ENCODE measurements at places on chromosomes 1 and 21.
A peak's percentile ranks its signal among the peaks of the same experiment; 100 is the strongest.

DNA sequence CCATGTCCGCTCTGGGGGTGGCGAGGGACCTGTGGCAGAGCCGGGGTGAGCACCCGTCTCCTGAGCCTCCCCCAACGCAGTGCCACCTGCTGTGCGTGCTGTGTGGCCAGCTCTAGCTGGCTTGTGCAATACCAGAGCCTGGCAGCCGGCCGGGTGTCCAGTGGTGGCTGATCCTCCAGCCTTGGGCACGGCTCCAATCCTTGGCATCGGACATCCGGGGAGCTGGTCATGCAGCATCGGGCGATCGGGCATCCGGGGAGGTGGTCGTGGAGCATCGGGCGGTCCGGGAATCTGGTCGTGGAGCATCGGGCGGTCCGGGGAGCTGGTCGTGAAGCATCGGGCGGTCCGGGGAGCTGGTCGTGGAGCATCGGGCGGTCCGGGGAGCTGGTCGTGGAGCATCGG is 8.1 kb downstream of the SLX9 start:
- no peak for DNase-seq
- no peaks in the 10 kb centered on the region for H3K27me3 ChIP-seq
- H3K36me3 ChIP-seq: peaks cover 3% of the 10 kb centered on the region
- no peak overlapping the region for H3K27ac ChIP-seq
- H3K4me1 ChIP-seq: peaks cover 4% of the 10 kb centered on the region

DNA sequence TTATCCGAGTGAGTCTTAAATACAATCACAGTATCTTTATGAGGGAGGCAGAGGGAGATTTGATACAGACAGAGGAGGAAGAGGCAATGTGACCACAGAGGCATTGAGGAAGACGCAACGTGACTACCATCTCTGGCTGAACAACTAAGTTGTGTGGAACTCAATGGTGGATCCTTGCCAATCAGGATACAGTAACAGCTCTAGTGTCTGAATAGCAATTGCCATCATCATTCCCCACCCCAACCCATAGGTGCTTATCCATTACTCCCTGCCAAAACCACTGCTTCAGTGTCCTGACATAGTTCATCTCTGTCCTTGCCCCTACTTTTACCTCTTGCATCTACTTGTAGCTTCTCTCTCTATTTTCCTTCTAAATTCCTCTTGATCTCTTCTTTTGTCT is 20.5 kb upstream of the RHBDL2 start:
- no peaks in the 10 kb centered on the region for H3K4me1 ChIP-seq
- H3K4me3 ChIP-seq: no peak overlapping the region
- H3K36me3 ChIP-seq: no peaks in the 10 kb centered on the region
- H3K27me3 ChIP-seq: no peaks in the 10 kb centered on the region

DNA sequence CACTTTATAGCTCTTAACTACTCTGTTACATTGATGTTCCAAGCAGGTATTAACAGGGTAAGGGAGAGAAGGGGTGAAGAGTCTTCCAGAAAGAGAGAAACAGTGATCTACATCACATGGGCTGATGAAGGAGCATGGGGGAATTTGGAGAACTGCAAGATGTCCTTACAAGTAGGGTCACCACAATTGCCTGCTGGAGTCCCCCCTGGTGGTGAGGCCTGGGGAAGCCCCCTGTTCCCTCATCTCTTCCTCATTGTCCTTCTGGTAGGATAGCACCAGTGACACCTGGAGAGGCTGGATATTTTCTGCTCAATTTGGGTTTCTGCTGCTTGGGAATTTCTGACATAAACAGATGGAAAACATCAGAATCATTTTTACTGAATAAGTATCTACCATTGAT is 126.6 kb downstream of the RUNX1 start:
- no peaks in the 10 kb centered on the region for H3K4me1 ChIP-seq
- no peaks in the 10 kb centered on the region for H3K27me3 ChIP-seq
- no peak for DNase-seq
- no peak overlapping the region for H3K27ac ChIP-seq
- H3K36me3 ChIP-seq: no peaks in the 10 kb centered on the region

GRCh38 chr1:156291226-156292061 is 4.0 kb downstream of the GLMP start:
- no peaks in the 10 kb centered on the region for H3K27me3 ChIP-seq
- H3K4me1 ChIP-seq: no peaks in the 10 kb centered on the region
- H3K36me3 ChIP-seq: no peaks in the 10 kb centered on the region
- H3K4me3 ChIP-seq: peak overlapping the region; percentile 40

- H3K4me1 ChIP-seq: no peaks in the 10 kb centered on the region
- H3K4me3 ChIP-seq: no peak overlapping the region
- no peaks in the 10 kb centered on the region for H3K36me3 ChIP-seq
- no peak overlapping the region for H3K27ac ChIP-seq
- DNase-seq: no peak
These were observed 13.2 kb upstream of the SLC41A1 start for GRCh38 chr1:205826016-205826806.

GRCh38 chr1:110070671-110071242 is at the start of gene ALX3:
ALX3 (minus strand) TSS chr1:110070672; CDS start chr1:110070612, 60 bp downstream.
- no peak within 1 kb of the TSS for H3K27ac ChIP-seq
- no peaks in the 10 kb centered on the region for H3K36me3 ChIP-seq
- DNase-seq: no peak
- no peaks in the 10 kb centered on the region for H3K4me1 ChIP-seq

- H3K36me3 ChIP-seq: no peaks in the 10 kb centered on the region
- peak; percentile 90 for DNase-seq
- H3K4me1 ChIP-seq: peaks cover 4% of the 10 kb centered on the region
- H3K27me3 ChIP-seq: no peaks in the 10 kb centered on the region
- H3K27ac ChIP-seq: peak overlapping the region; percentile 96
These were observed 19.5 kb upstream of the ADAR start for GRCh38 chr1:154627257-154628120.

DNA sequence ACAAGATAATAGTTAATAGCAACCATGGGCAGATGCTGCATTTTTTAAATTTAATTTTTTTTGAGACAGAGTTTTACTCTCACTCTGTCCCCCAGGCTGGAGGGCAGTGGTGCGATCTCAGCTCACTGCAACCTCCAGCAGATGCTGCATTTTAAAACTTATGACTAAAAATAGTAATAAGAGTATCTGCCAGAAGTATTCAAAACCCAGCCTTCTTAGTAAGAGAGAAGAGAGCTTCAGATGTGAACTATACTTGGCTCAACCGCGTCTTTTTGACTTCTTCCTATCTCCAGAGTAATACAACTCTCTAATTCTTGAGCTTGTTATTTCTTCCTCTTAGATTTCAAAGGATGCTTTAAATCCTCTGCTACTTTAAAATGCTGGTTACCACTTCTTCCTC is 4.6 kb downstream of the RPS27 start:
- no peak overlapping the region for H3K27ac ChIP-seq
- peaks cover 5% of the 10 kb centered on the region for H3K4me1 ChIP-seq
- no peak overlapping the region for H3K4me3 ChIP-seq

DNA sequence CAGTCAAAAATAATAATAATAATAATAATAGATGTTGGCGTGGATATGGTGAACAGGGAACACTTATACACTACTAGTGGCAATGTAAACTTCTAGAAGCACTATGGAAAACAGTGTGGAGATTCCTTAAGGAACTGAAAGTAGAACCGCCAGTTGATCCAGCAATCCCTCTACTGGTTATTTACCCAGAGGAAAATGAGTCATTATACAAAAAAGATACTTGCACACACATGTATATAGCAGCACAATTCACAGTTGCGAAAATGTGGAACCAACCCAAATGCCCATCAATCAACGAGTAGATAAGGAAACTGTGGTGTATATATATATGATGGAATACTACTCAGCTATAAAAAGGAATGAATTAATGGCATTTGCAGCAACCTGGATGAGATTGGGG is 176.0 kb downstream of the PLPP3 start:
- H3K27me3 ChIP-seq: no peaks in the 10 kb centered on the region
- no peaks in the 10 kb centered on the region for H3K4me1 ChIP-seq
- no peak overlapping the region for H3K27ac ChIP-seq
- no peak for DNase-seq
- H3K36me3 ChIP-seq: no peaks in the 10 kb centered on the region
- no peak overlapping the region for H3K4me3 ChIP-seq

GRCh38 chr1:15579683-15580047 is 5.2 kb downstream of the AGMAT start:
- no peak overlapping the region for H3K27ac ChIP-seq
- no peaks in the 10 kb centered on the region for H3K27me3 ChIP-seq
- H3K36me3 ChIP-seq: no peaks in the 10 kb centered on the region

GRCh38 chr1:66351913-66352312 is 182.0 kb upstream of the SGIP1 start:
- H3K27ac ChIP-seq: peak overlapping the region; percentile 83
- H3K4me3 ChIP-seq: peak overlapping the region; percentile 2
- no peaks in the 10 kb centered on the region for H3K27me3 ChIP-seq
- H3K36me3 ChIP-seq: no peaks in the 10 kb centered on the region

DNA sequence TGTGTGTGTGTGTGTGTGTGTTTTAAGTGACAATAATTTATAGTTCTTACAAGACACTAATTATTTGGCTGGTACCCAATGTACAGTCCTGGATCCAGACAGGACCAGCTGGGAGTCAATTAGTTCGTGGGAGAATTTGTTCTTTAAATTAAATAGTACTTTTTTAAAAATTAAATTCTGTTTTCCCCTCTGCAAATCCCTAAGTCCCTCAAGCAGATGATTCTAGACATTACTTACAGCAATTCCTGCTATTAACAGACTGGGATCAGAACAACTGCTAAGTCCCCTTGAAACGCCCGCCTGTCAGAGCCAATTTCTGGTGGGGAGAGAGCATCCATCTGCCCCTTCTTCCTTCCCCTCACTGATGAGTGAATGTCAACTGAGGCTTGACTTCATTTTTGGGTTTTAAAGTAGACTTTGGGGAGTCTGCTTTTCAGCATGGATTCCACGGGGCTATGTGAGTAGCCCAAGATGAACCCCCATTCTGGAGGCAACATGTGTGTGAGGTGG is 83.9 kb downstream of the SMYD2 start:
- no peak overlapping the region for H3K27ac ChIP-seq
- H3K36me3 ChIP-seq: peaks cover 8% of the 10 kb centered on the region
- H3K27me3 ChIP-seq: no peaks in the 10 kb centered on the region
- no peak overlapping the region for H3K4me3 ChIP-seq

GRCh38 chr1:89588480-89588879 is 44.4 kb upstream of the LRRC8C start:
- no peak overlapping the region for H3K27ac ChIP-seq
- DNase-seq: no peak
- H3K4me3 ChIP-seq: no peak overlapping the region
- no peaks in the 10 kb centered on the region for H3K27me3 ChIP-seq
- no peaks in the 10 kb centered on the region for H3K36me3 ChIP-seq
- H3K4me1 ChIP-seq: no peaks in the 10 kb centered on the region

GRCh38 chr1:241542199-241542907 is 10.2 kb downstream of the KMO start:
- no peak overlapping the region for H3K4me3 ChIP-seq
- no peaks in the 10 kb centered on the region for H3K36me3 ChIP-seq
- no peaks in the 10 kb centered on the region for H3K27me3 ChIP-seq
- peak overlapping the region; percentile 43 for H3K27ac ChIP-seq
- H3K4me1 ChIP-seq: no peaks in the 10 kb centered on the region

GRCh38 chr1:171420810-171421209 is 64.5 kb upstream of the PRRC2C start:
- no peaks in the 10 kb centered on the region for H3K4me1 ChIP-seq
- H3K27me3 ChIP-seq: no peaks in the 10 kb centered on the region
- H3K27ac ChIP-seq: peak overlapping the region; percentile 51
- no peak for DNase-seq
- H3K36me3 ChIP-seq: no peaks in the 10 kb centered on the region

DNA sequence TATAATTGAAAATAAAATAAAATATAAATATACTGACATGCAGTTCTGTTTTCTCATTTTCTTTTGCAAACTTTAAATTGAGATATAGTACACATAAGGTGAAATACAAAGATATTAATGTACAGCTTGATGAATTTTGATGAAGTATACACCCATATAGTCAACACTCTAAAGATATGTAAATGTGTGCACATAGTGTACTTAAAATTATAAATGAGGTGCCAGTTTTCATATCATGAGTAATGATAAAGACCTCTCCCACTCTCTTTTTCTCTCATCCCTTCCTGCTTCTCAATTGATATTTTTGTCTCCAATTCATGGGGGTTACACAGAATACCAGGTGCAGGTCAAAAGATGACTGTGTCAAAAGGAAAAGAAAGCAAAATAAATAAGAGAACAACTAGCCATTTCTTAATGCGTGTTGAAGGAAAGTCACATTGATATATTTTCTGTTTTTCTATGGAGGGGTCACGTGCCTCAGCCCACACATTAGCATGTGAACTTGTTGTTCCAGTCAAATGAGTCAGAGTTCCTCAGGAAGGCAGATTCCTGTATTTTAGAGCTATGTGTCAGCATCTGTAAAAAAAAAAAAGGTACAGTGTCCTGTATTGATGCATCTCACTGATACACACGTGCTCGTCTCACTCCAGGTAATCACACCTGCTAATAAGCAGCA is 64.3 kb upstream of the HOOK1 start:
- H3K4me1 ChIP-seq: peaks cover 5% of the 10 kb centered on the region
- peak; percentile 67 for DNase-seq
- H3K27ac ChIP-seq: peak overlapping the region; percentile 64
- H3K4me3 ChIP-seq: no peak overlapping the region
- H3K36me3 ChIP-seq: no peaks in the 10 kb centered on the region

DNA sequence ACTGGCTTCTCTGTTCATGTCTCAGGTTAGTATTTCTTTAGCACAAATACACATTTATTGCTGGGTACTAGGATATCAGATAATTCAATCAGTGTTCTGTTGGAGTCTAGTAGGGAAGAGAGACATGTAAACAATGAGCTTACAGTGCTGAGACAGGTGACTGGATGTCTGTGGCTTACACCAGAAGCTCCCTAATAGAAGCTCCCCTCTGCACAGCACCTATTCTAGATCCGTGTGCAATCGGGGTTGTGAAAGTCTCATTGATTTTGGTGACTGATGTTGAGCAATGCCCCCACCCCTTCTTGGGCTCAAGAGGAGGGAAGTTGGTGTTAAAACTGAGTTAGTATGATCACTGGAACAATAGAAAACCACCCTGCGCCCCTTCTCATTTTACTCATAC is 279.2 kb downstream of the RPS6KC1 start:
- no peak for DNase-seq
- H3K4me3 ChIP-seq: no peak overlapping the region
- no peaks in the 10 kb centered on the region for H3K27me3 ChIP-seq
- no peaks in the 10 kb centered on the region for H3K4me1 ChIP-seq

GRCh38 chr1:2969845-2970291 is 51.4 kb upstream of the ACTRT2 start:
- H3K4me1 ChIP-seq: no peaks in the 10 kb centered on the region
- H3K27me3 ChIP-seq: peaks cover 84% of the 10 kb centered on the region
- DNase-seq: no peak
- H3K36me3 ChIP-seq: no peaks in the 10 kb centered on the region

GRCh38 chr21:41561701-41562100 is 53.7 kb upstream of the TMPRSS2 start:
- no peaks in the 10 kb centered on the region for H3K36me3 ChIP-seq
- DNase-seq: no peak
- no peak overlapping the region for H3K27ac ChIP-seq
- no peaks in the 10 kb centered on the region for H3K27me3 ChIP-seq
- H3K4me3 ChIP-seq: no peak overlapping the region

- no peaks in the 10 kb centered on the region for H3K36me3 ChIP-seq
- H3K4me1 ChIP-seq: no peaks in the 10 kb centered on the region
These were observed 407.6 kb upstream of the VAMP3 start for GRCh38 chr1:7363450-7363849.

Data from breast epithelium (tissue), 4 donors.